Neural progenitor cell (in vitro differentiated cells): ENCODE measurements at places on chromosomes 5 and 9.

DNA sequence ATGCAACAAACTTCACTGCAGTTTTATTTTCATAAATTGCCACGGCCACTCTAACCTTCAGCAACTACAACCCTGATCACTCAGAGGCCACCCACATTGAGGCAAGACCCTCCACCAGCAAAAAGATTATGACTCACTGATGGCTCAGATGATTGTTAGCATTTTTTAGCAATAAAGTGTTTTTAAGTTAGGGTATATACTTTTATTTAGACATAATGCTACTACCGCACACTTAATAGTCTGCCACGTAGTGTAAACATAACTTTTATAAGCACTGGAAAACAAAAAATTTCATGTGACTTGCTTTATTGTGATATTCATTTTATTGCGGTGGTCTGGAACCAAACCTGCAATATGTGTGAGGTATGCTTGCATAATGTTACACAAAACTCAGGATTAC, 257.9 kb downstream of the ZSWIM6 start:
- DNase-seq: no peak

DNA sequence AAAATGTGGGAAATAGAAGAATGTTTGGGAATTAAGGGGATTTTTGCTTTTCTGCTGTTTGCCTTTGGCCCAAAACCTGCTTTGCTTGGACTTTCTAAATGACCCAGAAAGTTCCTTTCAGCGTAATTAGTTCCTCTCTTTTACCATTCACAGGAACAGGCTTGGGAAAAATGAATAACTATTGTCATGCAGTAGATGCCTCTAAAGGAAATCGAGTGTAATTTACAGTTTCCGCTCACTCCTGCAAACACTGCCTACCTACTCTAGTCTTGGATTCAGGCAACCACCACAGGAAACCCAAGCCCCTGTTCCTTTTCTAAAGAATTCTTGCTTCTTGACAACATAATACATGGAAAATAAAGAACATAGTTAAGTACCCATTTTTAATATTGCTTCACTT, 25.0 kb downstream of the TTC23L start:
- DNase-seq: no peak

DNA sequence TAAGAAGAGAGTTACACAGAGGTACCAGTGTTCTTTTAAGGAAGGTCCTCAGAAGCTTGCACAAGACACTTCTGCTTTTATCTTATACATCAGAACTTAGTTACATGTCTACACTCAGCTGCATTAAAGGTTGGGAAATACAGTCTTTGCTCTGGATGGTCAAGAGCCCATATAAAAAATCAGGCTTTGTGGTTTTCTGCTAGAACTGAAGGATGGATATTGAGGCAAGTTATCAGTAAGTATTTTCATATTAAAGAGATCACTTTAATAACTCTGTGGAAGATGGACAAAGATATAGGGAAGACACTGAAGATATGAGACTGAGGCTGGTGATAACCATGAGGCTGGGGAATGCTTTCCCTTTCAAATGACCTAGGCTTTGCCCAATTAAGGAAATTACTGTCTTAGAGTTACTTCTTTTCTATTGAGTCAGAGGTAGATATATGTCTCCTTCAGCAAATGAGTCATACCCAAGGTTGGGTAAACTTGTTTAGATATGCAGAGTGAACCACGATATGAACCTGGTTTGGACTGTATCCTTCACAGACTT, 87.0 kb upstream of the TNC start:
- no peak for DNase-seq

DNA sequence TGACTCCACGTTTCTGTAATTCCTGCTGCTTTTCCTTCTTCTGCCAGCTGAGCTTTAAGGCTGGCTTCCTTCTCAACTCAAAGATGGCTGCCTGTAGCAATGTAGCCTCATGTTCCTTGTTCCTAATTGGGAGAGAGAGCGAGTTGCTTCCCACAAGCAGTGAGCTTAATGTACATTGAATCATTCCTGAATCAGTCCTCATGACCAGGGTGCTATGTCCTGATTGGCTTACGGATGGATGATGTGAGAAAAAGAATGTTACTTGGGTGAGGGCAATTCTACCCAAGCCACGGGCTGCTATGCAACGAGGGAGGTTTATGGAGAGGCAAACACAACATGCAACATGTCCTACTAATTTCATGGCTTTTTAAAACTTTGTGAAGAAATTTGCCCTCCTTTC, 356.2 kb downstream of the RASEF start:
- DNase-seq: no peak

DNA sequence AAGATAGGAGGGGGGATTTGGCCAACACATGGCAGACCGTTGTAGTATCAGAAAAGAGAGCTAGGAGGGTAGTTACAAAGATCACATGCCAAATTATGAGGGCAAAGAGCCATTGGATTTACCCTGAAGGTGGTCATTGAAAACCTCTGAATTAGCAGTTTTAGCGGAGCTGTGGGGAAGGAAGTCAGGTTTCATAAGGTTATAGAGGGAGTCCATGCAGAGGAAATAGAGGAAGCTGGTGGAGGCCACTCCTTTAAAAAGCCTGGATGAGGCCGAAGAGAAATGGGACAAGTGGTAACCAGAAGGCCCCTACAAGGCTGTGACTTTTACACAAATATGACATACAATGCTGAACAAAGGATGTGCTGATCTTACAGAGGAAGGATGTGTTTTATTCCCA, 13.2 kb downstream of the DOCK8 start:
- DNase-seq: no peak

DNA sequence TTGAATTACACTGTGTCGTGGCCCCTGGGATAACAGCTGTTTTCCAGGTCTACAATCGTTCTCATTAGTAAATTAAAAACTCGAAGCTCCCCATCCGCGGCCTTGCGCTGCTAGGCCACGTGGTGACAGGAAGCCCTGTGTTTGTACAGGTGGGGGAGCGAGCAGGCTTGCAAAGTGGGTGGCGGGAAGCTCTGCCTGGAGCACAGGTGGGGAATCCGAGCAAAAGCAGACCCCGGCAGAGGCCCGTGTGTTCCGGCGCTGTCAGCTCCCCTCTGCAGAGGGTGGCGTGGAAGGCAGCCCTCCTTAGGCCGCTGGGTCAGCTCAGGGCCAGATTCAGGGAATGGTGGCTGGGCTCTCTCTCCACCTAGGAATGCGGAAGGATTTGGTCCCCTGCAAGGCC, 59.5 kb upstream of the ERCC6L2 start:
- no peak for DNase-seq
